ENCODE measurements at places on chromosomes 2 and 18. TPM values are rescaled to one million over a fixed set of nuclear protein-coding genes. Genes with fewer than 3 reads are reported as not detected.

FRZB gene
- 1.0 TPM for total RNA-seq

CIB4 gene
- not detected for total RNA-seq

UGT1A10 gene
- total RNA-seq: 0.23 TPM

LDLRAD4 gene
- 1.9 TPM for total RNA-seq

CCDC148 gene
- 1.2 TPM for total RNA-seq

SETBP1 gene
- total RNA-seq: 3.7 TPM

C2orf66 gene
- not detected for total RNA-seq

NR4A2 gene
- total RNA-seq: 0.85 TPM

SLC5A7 gene
- total RNA-seq: 0.17 TPM

TRPM8 gene
- 1.4 TPM for total RNA-seq

CLEC4F gene
- not detected for total RNA-seq

SOWAHC gene
- total RNA-seq: 26.3 TPM

BOLL gene
- total RNA-seq: 0.04 TPM

- no peak for DNase-seq
These were observed 41.3 kb upstream of the SLC1A4 start for GRCh38 chr2:64947885-64948284.

DNA sequence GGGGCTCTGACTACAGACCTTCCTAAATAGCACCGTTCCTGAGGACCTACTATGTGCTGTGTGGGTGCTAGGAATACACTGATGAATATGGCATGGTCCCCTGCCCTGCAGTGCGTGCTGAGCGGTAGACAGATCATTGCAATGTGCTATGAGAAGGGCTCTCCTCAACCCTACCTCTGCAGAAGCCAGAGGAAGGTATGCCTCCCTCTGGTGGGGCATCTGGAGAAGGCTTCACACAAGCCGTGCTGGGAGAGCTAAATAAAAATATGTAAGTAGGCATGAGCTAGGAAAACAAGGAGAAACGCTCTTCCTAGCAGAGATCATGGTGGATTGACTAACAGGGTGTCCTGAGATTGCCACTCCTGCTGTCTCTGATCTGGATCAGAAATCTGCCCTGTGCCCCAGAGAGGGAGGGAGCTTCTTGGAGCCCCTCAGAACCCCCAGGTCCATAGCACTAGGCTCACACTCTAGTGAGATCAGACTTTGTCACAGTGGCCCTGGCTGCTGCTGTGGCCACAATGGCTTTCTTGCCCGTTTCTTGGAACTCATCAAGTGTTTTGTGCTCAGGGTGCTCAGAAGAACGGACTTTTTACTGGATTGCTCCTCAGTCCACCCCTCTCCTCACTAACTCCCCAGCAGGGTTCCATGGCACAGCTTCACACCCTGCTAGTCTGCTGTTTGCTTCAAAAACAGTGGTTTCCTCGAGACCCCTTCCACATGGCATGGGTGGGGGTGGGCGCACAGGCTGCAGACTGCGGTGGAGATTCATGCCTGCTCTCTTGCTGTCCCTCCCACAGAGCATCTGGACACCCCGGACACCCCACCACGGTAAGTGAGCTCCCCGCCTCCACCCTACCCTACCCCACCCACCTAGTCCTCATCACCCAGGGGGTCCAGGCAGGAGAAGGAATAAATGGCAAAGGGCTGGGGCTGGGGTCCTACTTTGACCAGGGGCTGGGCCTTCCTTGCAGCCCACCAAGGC lies 14.2 kb downstream of the SIGLEC15 start:
- peak; percentile 76 for DNase-seq

DNA sequence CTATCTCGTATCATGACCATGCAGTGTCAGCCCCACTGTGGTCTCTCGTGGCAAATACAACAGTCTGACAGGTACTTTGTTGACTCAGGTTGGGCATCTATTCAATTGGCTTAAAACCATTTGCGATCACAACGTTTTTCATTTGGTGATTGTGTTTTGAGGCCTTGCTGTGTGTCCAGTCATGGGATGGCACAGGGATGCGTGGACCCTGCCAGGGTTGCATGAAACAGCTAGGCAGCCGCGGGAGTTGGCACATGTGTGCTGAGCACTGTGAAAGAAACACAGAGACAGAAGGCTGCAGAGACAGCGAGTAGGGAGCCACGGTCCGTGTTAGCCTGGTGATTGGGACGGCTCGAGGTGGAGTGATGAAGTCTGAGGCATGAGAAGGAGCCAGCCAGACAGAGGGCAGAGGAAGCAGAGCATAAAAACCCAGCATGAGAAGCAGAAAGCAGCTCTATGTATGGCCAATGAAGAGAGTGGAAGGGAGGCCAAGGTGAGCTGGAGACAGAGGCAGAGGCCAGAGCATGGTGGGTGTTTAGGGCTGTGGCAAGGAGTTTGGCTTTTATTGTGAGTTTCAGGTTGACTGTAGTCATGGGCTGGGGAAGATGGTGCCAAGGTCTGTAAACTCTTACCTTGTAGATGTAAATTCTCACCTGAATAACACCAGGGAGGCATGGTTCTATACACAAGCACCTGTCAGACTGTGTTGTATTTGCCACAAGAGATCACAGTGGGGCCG lies 31.8 kb upstream of the IL1R1 start:
- no peak for DNase-seq

- no peak for DNase-seq
These were observed 74.7 kb upstream of the TLK1 start for GRCh38 chr2:171235262-171235881.

DNA sequence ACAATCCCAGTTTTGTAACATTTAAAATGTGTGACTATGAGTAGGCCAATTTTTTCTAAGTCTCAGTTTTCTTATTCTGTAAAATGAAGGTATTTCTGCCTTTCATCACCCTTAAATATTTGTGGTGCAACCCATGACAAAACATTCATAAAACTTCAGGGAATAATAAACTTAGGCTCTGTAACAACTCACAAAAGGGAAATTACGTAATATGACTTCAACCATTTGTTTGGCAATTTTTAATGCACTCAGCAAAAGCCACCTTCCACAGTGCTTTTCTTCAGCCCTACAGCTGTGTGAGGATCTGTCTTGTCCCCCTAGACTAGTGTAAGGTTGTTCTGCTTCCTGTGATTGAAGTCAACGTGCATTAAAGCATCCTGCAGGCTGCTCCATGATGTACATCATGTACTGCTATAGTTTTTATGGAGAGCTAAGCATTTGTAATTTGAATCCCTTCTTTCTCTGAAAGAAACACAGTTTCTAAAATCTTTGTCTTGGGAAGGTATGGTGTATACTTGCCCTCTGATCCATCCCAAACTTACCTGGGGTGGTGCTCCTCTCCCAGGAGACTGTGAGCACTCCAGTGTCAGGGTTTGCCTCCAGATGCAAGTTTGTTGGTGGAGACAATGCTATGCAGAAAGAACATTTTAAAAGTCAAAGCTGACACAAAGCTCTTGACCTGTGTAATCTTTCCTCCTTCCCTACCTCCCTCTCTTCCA lies 39.1 kb downstream of the FN1 start:
- no peak for DNase-seq

DNA sequence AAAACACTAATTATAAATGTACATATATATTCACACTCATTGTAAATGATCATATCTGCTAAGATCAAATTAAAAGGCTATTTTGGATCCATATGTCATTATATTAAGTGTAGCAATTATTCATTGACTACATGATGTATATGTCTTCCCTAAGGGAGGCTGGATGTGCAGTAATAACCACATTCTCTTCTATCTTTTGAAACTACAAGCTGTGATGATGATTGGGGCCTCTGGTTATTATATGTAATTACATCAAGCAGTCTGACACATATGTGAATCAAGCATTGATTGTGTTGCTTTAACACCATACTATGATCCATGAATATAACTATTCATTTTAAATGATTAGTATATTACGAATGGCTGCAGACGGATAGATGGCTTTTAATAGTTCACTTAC lies 1973.4 kb downstream of the SUCLG1 start:
- DNase-seq: no peak

GRCh38 chr18:3710712-3711301 lies 260.8 kb downstream of the TGIF1 start:
- no peak for DNase-seq

DNA sequence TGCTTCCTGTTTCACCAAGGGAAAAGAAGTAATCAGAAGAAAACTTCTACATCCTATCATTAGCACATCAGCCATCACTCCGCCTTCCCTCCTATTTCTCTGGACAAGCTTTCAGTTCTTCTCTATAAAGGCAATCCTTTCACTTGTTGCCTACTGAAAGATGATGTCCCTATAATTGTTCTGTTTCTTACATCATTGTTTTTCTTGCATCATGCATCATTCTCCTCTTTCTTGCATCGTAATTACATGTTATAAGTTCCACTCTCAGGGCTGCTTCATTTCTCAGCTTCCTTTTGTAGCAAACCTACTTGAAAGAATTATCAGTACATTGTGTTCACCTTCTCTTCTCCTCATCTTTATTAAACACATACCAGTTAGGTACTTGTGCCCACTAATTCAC lies 7.2 kb downstream of the SLC30A6 start:
- no peak for DNase-seq

GRCh38 chr18:60755134-60755533 lies 382.6 kb upstream of the MC4R start:
- DNase-seq: no peak

GRCh38 chr18:48975817-48976649 lies 25.3 kb upstream of the SMAD7 start:
- peak; percentile 66 for DNase-seq

DNA sequence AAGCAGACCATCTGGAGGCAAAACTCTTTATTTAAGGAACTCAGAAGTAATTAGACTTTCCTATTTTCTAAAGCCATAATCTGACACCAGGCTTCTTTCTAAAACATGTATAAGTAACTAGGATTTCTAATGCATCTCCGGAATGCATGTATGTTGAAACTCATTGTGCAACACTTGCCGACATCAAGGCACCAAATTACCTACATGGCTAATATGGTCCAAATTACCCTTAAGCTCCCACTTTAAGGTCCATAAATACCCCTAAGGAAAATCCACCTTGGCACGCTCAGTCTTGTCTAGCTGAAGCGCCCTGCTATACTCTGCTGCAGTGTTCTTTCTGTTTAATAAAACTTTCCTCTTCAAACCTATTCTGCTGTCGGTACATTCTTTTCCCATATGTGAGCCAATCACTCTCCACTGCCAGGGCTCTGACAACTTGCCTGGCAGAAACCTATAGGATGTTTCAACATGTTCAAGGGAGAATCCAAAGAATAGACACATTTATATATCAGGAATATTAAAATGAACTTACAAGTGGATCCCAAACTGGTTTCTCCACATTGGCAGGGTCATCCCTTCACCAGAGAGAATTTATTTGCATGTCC lies 171.9 kb downstream of the GALNT1 start:
- DNase-seq: no peak

- no peak for DNase-seq
These were observed 32.6 kb upstream of the E2F6 start for GRCh38 chr2:11498543-11499034.

GRCh38 chr2:183993052-183993451 lies 605.3 kb upstream of the ZNF804A start:
- DNase-seq: no peak

DNA sequence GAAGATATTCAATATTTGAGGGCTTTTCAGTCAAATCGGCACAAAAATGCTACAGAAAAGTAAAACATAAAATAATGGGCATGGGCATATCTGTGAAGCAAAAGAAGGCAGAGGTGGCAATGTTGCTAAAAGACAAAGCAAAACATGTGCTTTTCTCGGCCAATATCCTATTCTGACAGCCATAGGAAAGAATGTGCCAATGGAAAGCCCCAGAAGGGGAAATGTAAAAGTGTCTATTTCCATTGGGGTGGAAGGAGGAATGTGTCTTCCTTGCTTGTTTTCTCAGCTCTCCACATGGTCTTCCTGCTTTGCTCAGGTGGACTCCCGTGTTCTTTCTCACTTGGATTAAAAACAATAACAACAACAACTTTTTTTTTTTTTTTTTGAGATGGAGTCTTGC lies 13.7 kb upstream of the PER2 start:
- DNase-seq: no peak

DNA sequence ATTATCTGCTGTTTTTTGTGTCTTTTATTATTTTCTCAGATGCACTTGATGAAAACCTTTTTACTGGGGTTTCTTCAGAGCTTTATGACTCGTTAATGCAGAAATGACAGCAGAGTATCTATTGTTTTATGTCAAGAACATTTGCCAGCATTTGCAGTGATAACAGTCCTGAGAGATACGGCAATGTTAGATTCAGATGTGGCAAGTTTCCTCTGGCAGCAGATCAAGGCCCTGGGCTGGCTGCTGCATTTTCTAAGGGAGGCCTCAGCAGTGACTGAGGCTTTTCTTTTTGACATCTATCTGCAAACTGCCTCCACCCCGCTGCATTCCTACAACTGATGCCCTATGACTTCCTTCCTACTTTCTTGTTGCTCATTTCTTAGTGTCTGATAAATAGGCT lies 40.2 kb downstream of the EFEMP1 start:
- DNase-seq: no peak

DNA sequence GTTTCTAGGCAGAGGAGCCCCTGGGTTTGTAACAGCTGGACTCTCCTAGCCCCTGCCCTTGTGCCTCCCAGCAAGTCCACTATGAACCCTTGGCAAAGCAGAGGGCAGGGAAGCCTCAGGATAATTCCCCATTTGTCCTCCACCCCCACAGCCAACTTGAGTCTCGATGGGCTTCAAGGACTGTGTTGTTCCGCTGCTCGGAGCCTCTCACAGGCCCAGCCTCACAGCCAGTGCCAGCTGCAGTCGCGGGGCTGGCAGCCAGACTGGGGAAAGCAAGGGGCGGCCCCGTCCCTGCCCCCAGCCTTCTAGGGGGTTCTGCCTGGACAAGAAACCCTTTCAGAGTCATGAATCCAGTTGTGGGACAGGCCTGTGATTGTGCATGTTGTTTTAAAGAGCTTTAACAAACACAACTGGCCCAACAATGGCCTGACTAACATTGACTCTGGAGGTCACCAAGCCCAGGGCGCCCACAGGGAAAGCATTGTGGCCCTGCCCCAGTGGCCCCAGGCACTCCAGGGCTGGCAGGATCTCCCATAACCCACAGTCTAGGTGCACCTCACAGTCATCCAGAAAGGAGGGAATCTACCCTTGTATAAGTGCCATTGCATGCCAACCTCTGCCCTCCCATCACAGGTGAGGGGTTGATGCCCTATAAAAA lies 71.8 kb upstream of the DAPL1 start:
- no peak for DNase-seq

DNA sequence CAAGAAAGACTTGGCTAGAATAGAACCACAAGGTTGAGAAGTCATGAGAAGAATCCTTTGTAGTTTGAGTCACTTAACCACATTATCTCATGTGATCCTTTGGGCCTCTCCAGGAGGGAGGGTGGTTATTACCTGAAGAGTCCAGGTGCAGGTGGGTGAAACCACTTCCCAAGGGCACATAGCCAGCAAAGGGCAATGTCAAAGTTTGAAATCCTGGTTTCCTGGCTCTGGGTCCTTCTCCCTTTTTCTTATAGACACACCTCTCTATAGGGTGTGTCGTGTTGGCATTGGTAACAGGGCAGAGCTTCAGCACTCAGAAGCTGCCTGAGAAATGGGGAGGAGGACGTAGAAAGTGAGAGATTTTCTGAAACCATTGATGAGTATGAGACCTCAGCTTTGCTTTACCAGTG lies 137.9 kb downstream of the MGAT5 start:
- DNase-seq: no peak

Data from GM23338 (cell line).